ENCODE measurements at places on chromosomes 3 and 15. TPM values are rescaled to one million over a fixed set of nuclear protein-coding genes. Genes with fewer than 3 reads are reported as not detected.

Gene UBE2E2
- total RNA-seq = 13.2 TPM

Gene CHRNB4
- not detected for total RNA-seq

Gene IMPG2
- 0.12 TPM for total RNA-seq

Gene GOLGA6L9
- 2.1 TPM for total RNA-seq

Gene ARIH1
- 160 TPM for total RNA-seq

Gene SERINC4
- total RNA-seq = 0.14 TPM

Gene FETUB
- not detected for total RNA-seq

Gene GOLGA8S
- 0.18 TPM for total RNA-seq

Gene GADL1
- total RNA-seq = not detected

Gene SERPINI2
- not detected for total RNA-seq

Gene SLC9A9
- total RNA-seq = 2.1 TPM

Gene SI
- total RNA-seq = not detected

Gene GOLGA8A
- total RNA-seq = 126 TPM

GRCh38 chr15:62257996-62258521 is 93.0 kb upstream of the C2CD4B start:
- DNase-seq = no peak

- DNase-seq = no peak
These were observed 85.9 kb upstream of the CSPG5 start for GRCh38 chr3:47664519-47664918.

DNA sequence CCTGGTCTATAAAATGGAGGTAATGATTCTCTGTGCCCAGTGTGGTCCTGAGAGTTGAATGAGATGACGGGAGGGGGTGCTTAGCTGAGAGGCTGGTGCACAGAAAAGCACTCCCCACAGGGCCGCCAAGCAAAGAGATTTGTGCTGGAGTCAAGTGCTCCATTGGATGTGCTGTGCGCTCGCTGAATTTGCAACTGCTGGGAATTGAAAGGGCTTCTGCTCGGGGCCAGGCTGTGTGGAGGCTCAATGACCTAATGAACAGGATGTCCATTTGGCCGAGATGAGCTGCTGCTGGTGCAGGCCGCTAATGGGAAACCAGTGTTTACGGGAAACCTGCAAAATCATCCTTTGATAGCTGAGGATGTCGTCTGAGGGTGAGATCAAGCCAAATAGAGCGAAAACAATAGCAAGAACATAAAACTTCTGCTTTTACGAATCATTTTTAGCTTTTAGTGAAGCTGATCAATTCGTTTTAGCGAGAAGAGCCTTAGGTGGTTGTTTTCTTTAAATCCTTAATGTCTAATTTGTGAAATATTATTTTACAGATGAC is 211.7 kb downstream of the GABRG3 start:
- DNase-seq = no peak

DNA sequence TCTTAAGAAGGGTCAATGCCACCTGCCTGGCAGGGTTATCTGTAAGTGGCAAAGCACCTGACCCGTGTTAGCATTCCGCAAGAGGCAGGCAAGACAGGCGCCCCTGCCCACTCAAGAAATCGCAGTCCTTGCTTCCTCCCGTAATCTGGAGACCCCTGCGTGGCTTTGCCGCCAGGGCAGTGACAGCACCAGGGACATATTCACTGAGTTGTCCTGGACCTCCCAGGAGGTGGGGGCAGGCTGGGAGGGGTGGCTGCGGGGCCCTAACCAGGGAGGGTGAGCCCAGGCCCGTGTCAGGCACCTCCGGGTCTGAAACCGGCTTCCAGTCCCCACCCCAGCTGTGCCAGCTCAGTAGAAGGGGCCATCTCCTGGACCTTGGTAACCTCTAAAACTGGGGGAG is 15.8 kb upstream of the SEC13 start:
- no peak for DNase-seq

DNA sequence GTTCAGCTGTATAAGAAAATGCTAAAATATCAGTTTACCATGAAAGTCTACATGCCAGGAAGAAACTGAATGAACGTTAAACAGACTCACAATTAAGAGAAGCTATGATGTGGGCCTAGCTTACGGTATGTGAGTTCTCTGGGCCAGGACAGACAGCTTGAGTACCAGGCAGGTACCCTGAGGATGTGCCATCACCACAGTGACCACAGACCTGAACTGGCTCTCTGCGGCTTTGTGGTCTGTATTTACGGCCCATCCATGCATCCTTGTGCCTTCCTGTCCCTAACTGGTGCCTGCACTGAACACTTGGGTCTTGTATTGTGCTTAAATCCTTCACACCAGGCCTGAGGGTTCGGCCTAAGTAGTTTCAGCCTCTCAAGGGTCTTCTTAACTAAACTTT is 467.5 kb upstream of the PPP2R3A start:
- no peak for DNase-seq

GRCh38 chr3:121167374-121168139 is 259.6 kb downstream of the STXBP5L start:
- no peak for DNase-seq

- no peak for DNase-seq
These were observed 31.2 kb downstream of the ATG3 start for GRCh38 chr3:112530573-112530972.

DNA sequence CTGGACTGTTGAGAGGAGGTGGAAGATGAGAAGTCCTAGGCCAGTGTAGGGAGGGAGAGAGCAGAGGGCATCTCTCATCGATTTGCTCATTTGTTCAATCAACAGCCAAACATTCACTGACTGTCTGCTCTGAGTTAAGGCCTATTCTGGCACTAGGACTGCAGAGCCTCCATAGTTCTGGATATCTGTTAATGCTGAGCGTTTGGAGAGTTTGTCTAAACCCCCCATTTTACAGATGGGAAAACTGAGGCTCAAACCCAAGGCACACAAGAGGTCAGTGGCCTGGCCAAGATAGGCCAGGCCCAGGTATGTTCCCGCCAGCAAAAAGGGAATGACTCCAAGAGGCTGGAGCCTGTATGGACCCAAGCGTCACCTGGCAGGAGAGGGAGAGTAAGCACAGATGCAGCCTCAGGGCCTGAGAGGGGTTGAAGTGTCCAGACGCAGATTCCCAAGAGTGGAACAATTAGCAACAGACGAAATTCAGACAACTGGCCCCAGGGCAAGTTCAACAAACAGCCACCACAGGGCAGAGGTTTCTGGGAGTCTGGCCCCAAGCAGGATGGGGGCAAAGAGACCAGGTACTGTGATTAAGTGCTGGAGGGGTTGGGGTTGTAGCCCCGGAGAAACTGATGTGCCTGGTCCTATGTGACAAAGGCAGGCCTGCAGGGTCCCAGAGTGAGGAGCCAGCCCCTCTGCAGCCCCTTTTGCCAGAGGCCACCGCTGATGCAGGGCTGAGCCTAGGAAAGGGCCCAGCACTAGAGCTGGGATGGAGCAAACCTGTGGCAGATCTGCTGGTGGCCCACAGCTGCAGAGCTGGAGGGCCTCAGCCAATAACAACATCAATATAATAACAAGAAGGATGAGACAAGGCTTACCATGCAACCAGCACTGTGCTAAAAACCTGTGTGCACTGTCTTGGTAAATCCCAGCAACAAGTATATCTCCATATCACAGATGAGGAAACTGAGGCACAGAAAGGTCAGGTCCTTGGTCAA is 245.1 kb upstream of the TLE3 start:
- DNase-seq = no peak

GRCh38 chr3:127985216-127985615 is 67.0 kb upstream of the SEC61A1 start:
- no peak for DNase-seq

DNA sequence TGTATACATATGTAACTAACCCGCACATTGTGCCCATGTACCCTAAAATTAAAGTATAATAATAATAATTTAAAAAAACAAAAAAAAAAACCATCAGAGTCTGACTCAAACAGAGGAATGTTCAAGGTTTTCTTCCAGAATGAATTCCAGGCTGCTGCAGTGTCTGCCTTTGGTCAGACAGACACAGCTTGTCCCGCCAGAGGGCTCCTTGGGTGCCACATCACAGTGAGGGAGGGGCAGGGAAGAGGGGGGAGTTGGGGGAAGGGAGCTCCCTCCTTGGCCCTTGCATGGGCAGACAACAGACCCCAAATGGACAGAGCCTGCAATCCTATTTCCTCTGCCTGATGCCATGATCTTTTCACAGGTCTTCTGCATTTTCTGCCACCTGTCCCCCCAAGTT is 36.5 kb downstream of the ITGB5 start:
- no peak for DNase-seq

DNA sequence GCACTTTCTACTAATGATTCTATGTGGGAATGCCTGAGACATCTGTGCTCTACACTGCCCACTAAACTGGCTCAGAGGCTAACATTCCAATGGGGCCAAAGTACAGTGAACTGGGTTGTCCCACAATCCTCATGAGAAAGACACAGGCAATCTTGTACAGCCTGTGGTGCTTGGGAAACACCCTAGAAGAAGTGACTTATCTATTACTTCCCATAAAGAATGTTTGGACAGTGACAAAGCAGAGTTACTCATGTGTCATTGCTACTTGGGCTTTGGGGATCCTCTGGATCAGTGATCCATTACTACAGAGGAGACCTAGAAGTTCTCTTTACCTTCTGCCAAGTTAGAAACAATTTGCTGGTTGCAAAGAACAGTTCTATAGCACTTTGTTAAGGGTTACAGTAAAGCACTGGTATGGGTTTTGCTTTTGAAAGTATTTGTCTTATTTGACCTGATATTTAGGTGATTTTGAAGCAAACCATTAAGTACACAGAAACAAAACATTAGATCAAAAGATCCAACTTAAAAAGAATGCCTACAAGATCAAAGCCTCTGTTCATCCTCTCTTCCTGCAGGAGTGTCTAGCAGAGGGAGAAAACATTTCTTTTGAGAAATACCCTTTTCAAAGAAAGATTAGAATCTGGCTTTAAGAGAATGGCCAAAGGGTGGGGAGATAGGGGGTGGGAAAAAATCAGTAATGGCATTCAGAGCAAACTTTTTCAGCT is 75.8 kb downstream of the CTNNB1 start:
- DNase-seq = no peak

DNA sequence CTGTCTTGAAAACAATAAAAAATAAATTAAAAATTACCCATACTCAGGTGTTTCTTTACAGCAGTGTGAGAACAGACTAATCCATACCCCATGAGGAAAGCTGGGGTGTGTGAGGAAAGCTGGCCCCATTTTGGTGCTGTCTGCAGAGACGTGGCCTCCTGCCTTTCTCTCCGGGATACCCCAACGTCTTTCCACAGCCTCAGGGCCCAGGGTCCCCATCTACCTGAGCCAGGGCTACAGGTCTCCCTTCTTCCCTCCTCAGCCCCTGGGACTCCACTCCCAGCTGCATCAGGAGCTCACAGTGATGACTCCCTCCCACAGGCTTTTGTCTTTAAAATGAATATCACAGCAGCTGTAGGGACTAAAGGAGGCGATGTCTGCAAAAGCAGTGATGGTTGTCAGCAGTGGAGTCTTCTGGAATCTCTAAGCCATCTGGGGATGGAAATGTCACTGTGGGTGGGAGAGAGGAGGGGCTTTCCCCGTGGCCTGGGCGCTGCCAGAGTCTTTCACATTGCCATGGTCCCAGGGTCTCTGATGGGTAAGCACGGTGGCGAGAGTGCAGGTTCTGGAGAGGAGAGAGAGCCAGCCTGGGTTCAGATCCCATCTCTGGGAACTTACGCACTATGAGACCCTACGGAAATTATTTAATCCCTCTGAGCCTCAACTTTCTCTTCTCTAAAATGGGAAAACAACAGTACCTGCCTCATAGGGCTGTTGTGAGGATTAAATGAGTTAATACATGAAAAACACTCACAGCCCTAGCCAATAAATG is 259.3 kb downstream of the PLCL2 start:
- DNase-seq = no peak

- no peak for DNase-seq
These were observed 123.2 kb downstream of the MAGI1 start for GRCh38 chr3:65915477-65915876.

DNA sequence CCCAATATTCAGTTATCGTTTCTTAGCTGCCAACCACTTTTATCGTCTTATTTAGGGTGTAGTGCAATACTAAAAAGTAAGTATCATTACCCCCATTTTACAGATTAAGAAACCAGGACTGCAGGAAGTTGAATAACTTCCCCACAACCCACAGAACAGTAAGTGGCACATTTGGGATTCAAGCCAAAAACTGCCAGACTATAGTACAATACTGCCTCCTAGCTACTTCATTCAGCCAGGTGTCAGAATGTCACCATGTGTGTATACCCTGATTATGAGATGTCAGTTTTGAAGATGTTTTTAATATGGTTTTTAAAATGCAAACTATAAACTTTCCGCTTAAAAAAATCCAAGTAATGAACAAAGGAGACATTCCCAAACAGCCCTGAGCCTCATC is 74.2 kb upstream of the PROK2 start:
- DNase-seq = no peak

- DNase-seq = peak; percentile 55
These were observed 1.4 kb downstream of the CSK start for GRCh38 chr15:74783072-74783807.

GRCh38 chr3:67916353-67916752 is 261.9 kb upstream of the SUCLG2 start:
- no peak for DNase-seq

GRCh38 chr3:122758877-122759560 is 34.6 kb downstream of the HSPBAP1 start:
- DNase-seq = no peak

GRCh38 chr3:71241981-71242560 is 341.5 kb downstream of the FOXP1 start:
- DNase-seq = no peak

DNA sequence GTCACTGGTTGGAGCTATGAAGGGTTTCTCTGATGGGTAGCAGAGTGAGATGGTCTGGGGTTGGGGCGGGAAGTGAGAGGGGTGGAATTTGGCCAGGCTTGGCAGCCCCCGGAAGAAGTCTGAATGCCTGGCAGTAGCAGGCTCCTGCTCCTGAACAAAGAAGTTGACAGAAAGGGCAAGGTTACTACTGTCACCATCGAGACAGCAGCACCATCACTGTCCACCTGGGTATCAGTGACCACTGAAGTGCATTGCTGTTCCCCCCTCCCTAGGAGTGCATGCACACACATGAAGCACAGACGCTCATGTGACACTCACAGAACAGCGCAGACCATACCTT is 42.9 kb downstream of the COLQ start:
- DNase-seq = no peak

GRCh38 chr15:69987492-69988489 is 109.9 kb downstream of the TLE3 start:
- DNase-seq = no peak

DNA sequence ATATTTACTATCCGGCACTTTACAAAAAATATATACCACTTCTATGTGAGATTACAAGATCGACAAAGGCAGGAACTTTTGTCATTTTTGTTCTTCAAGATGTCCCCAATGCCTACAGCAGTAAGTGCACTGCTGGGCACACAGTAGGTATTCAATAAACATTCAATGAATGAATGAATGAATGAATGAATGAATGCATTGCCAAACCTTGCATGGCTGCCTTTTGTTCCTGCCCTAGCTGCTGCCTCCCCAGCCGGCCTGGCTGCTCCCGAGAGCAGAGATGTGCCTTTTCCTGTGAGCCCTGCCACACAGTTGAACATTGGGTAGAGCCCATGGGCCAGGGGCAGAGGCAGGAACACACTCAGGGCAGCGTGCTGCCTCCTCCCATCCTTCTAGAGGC is 37.5 kb downstream of the LINGO1 start:
- no peak for DNase-seq

DNA sequence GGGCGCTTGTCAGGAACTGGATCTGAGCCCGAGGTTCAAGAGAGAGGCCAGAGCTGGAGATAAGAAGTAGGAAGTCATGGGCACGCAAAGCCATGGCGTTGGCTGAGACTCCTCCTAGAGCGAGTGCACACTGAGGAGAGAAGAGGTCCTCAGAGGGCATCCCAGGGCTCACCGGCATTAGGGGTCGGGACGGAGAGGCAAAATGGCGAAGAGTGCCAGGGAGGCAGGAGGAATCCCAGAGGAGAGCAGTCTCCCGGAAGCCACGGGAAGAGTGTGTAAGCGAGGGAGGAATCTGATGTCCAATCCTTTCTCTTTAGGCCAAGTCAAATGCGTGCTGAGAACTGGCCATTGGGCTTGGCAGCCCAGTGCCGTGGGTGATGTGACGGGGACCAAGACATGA is 24.0 kb downstream of the EFCC1 start:
- no peak for DNase-seq
